Mesenteric fat pad (tissue), 1 donor: ENCODE measurements at places on chromosomes 5 and 9. TPM values are rescaled to one million over a fixed set of nuclear protein-coding genes. Genes with fewer than 3 reads are reported as not detected.

ARL14EPL gene
- not detected for total RNA-seq

NRG2 gene
- total RNA-seq: 5.7 TPM

TMEM174 gene
- not detected for total RNA-seq

ENTPD2 gene
- total RNA-seq: not detected

- no peak for DNase-seq
These were observed 97.3 kb downstream of the SLF1 start for GRCh38 chr5:94715768-94716167.

DNA sequence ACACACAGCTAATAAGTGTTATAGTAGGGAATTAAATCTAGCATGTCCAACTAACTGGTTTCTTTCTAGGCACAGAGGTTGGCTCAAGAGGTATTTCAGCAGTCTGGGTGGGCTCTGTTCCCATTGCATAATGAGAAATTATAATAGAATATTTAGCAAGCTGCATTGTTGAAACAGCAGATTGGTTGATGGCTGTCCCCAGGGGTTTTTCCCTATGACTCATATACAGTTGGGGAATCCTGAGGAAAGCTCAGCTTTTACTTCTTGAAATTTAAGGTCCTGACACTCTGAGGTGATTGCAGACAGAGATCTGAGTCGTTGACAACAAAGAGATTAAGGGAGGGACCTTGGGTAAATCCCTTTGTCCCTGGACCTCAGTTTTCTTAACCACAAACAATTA lies 38.3 kb upstream of the TNFSF8 start:
- no peak for DNase-seq

GRCh38 chr5:142720641-142721271 lies 34.9 kb upstream of the FGF1 start:
- no peak for DNase-seq

DNA sequence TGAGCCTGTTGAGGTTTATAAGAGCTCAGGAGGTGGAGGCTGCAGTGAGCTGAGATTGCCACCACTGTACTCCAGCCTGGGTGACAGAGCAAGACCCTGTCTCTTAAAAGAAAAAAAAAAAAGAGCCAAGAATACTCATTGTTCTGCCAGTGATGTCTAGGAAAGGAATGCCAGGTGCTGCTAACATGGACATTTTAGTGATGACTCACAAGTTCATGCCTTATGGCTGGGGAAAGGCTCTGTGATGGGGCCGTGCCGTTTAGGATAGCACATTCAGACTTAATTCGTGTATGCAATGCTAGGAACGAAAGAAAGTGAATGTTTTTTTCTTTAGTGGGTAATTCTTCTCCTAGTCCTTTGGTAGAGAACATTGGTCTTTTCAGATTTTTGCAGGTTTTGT lies 134.2 kb downstream of the ARHGAP26 start:
- no peak for DNase-seq
